Cortex of kidney (tissue), 1 donor: ENCODE measurements at places on chromosomes 12 and 14.

- DNase-seq, result no peak
Observed at GRCh38 chr14:63155511-63156185, 48.6 kb upstream of the RHOJ start.

DNA sequence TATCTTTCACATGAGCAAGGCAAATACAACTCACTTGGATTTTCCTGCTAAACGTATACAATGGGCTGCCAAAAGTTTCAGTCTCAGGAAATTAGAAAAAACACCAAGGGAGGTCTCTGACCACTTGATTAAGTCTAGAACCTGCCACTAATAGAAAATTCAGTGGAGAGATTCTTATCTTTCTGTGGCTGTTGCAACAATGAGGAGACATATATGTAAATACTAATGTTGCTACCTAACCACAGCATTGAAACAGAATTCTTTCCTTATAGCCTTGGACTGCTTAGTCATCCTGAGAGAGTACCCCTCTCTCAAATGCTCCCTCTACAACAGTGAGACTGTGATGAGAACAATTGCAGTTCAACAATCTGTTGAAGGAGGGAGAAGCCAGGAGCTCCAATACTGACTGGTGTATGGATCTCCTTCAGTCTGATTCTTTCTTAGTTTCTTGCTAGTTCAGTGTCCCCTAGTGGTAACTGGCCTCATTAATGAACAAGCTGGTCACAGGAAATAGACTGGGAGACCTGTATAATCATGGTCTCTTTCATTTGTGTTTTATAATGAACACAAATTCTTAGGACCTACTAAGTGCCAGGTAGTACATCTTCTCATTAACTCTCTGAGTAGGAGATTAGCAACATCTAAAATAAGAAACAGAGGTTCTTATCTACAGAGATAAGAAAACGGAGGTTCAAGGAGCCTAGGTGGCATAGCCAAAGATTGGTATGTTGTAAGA lies 164.5 kb downstream of the SLC38A4 start:
- DNase-seq, result no peak

DNA sequence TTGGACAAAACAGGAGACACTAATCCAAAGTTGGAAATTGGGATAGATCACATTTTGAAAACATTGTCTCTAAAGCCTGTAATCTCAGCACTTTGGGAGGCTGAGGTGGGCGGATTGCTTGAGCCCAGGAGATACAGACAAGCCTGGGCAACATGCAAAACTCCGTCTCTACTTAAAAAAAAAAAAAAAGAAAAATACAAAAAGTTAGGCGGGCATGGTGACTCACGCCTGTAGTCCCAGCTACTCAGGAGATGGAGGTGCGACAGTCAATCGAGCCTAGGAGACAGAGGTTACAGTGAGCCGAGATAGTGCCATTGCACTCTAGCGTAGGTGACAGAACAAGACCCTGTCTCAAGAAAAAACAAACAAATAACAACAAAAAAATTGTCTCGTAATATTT lies 152.1 kb downstream of the MGAT4C start:
- no peak for DNase-seq

DNA sequence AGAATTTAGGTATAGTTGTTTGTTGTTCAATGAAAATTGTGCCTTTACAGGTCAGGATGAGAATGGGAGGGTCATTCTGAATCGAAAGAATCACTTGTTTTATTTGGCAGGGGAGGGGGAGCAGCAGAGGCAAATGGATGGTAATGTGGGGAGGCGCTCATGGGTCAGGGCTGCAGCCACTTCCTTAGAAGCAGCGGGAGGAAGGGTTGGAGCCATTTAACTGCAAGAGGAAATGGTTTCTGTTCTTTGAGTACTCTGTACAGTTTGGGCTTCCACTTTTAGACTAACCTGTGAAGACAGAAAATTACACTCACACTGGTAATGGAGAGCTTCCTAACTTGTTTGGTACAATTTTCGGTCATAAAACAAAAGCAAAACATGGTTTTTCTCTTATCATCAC lies 57.2 kb downstream of the PIWIL1 start:
- DNase-seq, result no peak

GRCh38 chr14:73173092-73173735 lies 36.9 kb downstream of the PSEN1 start:
- no peak for DNase-seq

- no peak for DNase-seq
Observed at GRCh38 chr12:116368196-116369194, 91.0 kb upstream of the MED13L start.

DNA sequence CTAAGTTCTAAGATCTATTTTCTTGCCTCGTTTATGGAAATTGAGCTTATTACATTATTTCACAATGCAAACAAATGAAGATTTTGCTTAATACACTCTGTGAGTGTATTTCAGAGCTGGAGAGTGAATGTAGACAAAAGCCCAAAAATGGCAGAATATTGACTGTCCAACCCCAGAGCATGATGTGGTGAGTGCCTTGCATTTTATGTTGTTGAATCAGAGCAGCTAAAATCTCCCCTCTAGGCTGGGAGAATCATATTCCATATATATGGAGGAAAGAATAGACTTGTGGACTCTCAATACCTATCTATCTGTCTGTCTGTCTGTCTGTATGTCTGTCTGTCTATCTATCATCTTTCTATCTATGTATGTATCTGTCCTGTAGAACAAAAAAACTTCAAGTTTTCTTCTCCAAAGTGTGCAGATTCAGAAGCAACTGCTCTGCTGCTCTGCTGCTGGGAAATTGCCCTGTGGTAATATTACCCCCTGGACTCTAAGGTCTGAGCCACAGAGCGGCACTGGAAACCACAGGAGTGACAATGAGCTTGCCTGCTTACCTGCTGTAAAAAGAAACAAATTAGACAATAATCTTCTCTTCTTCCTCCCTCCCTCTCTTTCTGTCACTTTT lies 209.4 kb upstream of the PRICKLE1 start:
- no peak for DNase-seq

- DNase-seq, result no peak
Observed at GRCh38 chr12:117054279-117054678, 44.9 kb downstream of the TESC start.

- DNase-seq, result no peak
Observed at GRCh38 chr14:36302823-36303222, 17.6 kb downstream of the MBIP start.
